Caco-2 (cell line): ENCODE measurements at places on chromosomes 3 and 15. TPM values are rescaled to one million over a fixed set of nuclear protein-coding genes. Genes with fewer than 3 reads are reported as not detected.

- peaks cover 45% of the 10 kb centered on the region for H3K4me1 ChIP-seq
- H3K36me3 ChIP-seq = no peaks in the 10 kb centered on the region; the same call in 1 of the 2 replicates
- H3K27me3 ChIP-seq = no peaks in the 10 kb centered on the region
- DNase-seq = no peak
Observed at GRCh38 chr3:172070269-172070668, 30.9 kb downstream of the FNDC3B start.

DNA sequence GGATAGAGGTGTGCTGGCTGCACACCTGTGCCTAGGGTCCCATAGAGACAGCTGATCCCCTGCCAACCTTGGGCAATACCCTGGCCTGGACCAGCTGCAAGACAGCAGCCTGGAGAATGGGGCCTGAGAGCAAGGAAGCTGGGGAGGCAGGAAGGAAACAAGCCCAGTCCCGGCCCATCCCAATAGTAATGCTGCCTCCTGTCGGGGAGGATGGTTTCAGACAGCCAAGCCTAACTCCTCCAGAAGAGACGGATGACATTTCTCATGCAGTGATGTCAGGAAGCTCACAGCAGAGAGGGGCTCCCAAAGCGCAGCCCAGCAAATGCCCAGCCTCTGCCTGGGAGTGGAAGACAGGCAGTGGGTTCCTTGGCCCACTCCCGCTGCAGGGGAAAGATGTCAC, 408.8 kb downstream of the OCA2 start:
- H3K27me3 ChIP-seq = no peaks in the 10 kb centered on the region
- no peaks in the 10 kb centered on the region for H3K4me1 ChIP-seq
- no peak overlapping the region for H3K27ac ChIP-seq
- H3K4me3 ChIP-seq = no peak overlapping the region
- no peak for DNase-seq
- H3K36me3 ChIP-seq = no peaks in the 10 kb centered on the region

GRCh38 chr3:111924283-111924682, 54.5 kb upstream of the ABHD10 start:
- no peaks in the 10 kb centered on the region for H3K27me3 ChIP-seq
- H3K4me1 ChIP-seq = no peaks in the 10 kb centered on the region
- peak overlapping the region; percentile 40 for H3K27ac ChIP-seq

- no peaks in the 10 kb centered on the region for H3K36me3 ChIP-seq
- H3K4me3 ChIP-seq = peak overlapping the region; percentile 19
- no peaks in the 10 kb centered on the region; the same call in 1 of the 2 replicates for H3K27me3 ChIP-seq
- no peaks in the 10 kb centered on the region; the same call in 1 of the 2 replicates for H3K4me1 ChIP-seq
Observed at GRCh38 chr15:59997070-59997701, 6.9 kb upstream of the FOXB1 start.

DNA sequence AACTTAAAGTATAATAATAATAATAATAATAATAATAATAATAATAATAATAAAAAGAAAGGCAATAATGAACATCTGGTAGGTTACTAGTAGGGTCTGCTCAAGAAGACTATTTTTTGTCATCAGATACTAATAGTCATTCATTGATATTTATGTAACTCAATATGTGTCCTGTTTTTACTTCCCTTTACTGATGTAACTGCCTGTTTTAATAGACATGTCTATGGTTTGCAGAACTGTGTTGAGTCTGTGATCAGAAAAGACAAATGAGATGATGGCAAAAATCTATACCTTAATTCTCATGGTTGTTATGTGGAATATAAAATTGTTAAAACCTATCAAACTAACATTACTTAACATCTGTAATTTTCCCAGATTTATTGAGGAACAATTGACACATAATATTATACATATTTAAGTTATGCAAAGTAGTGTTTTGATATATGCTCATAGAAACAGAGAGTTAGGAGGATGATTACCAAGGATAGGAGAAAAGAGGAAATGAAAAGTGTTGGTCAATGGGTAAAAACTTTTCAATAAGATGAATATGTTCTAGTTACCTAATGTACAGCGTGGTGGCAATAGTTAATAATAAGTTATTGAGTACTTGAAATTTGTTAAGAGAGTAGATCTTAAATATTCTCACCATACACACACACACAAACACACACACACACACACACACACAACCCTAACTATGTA, 699.4 kb downstream of the ZPLD1 start:
- no peak overlapping the region for H3K4me3 ChIP-seq
- H3K4me1 ChIP-seq = no peaks in the 10 kb centered on the region; the same call in 1 of the 2 replicates
- H3K27ac ChIP-seq = no peak overlapping the region

The IMP3 gene
- total RNA-seq = 58.4 and 60.4 TPM in 2 replicates

The ALCAM gene
- total RNA-seq = 0.41 and 0.46 TPM in 2 replicates

The STIMATE gene
- 13.5 and 13.9 TPM in 2 replicates for total RNA-seq

The IL17RC gene
- total RNA-seq = 8.5 and 11.3 TPM in 2 replicates

The SERPINI2 gene
- total RNA-seq = not detected in 2 replicates

The UBA7 gene
- 0.93 TPM in 1 of 2 replicates, not detected in the other for total RNA-seq
